ENCODE measurements at places on chromosomes 12 and 14.

- DNase-seq: no peak
Measured at GRCh38 chr12:39587225-39587624, 32.4 kb downstream of the ABCD2 start.

DNA sequence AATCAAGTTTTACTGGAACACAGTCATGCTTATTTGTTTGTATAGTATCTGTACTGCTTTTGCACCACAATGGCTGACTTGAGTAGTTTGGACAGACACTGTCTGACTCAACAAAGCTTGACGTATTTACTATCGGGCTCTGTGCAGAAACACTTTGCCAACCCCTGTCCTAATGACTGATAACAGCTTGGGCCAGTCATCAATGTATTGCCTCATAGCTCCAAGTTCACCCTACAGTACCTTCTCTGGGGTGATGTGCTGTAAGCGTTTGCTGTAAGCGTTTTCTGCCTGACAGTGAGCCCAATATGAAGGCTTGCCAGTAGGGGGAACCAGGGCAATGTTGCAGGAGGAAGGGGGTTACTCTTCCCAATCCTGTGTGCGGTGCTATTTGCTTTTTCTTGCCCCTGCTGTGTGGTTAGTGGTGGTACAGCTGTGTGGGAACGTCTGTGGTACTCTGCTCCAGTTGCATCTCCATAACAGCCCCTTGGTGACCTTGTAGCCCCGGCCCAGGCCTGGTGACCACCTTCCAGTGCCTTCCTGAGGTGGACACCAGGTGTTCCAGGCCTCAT is 5.4 kb upstream of the CCDC177 start:
- DNase-seq: no peak

DNA sequence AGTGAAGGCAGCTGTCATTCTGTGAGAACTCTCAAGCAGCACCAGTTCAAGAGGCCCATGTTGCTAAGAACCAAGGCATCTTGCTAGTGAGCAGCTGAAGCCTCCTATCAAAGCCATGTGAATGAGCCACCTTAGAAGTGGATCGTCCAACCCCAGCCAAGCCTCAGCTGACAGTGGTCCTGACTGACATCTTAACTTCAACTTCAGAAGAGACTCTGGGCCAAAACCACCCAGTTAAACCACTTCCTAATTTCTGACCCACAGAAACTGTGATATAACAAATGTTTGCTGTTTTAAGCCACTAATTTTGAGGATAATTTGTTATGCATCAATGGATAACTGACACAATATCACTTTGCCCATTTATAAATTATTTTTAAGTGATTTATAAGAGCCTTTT is 256.0 kb downstream of the RPAP3 start:
- DNase-seq: no peak

DNA sequence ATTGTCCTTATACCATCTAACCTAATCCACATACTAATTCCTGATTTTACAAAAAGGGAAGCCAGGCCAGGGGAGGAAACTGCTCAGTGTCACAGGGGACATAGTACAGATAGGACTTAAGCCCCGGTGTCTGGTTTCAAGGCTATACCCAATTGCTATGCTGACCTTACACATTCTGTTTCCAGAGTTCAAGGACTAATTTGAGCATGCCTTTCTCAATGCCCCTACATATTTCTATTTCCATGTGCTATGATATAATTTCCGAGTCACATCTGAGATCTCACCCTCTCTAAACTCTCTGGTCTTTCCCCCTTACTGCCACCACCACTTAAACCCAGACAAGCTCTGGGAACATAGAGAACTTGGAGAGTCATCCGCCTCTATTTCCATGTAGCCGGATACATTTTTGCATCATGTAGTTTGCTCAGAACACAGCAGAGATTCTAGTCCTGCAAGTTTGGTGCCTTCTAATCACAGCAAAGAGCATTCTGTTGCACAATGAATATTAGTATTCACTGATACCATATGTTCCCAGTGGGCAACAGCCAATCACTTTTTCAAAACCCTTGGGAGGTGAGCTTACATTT is 34.2 kb downstream of the PPM1H start:
- DNase-seq: no peak

GRCh38 chr12:27785882-27786570 is 6.0 kb upstream of the MANSC4 start:
- no peak for DNase-seq

DNA sequence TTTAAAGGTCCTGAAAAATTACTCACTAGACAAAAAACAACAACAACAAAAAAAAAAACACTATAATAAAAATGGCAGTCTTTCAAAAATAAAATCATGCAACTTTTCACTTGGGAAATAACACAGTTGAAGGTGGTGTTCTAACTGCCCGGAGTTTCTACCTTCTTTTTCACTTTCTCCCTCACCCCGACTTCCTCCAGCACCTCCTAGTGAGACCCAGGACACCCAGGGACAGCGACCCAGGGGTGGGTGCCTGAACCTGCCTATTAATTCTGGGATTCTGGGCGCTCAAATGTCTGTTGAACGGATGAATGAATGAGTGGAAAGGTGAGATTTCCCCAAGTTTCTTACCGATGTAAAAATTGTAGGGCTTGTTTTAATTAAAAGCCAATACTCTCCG is 2.0 kb upstream of the FZD10 start:
- no peak for DNase-seq

GRCh38 chr12:9707356-9707755 is 25.5 kb downstream of the CLECL1 start:
- no peak for DNase-seq
